Activated CD4-positive, alpha-beta T cell treated with anti-CD3 and anti-CD28 coated beads for 1 hour (primary cell): ENCODE measurements at places on chromosomes 2 and 18.

DNA sequence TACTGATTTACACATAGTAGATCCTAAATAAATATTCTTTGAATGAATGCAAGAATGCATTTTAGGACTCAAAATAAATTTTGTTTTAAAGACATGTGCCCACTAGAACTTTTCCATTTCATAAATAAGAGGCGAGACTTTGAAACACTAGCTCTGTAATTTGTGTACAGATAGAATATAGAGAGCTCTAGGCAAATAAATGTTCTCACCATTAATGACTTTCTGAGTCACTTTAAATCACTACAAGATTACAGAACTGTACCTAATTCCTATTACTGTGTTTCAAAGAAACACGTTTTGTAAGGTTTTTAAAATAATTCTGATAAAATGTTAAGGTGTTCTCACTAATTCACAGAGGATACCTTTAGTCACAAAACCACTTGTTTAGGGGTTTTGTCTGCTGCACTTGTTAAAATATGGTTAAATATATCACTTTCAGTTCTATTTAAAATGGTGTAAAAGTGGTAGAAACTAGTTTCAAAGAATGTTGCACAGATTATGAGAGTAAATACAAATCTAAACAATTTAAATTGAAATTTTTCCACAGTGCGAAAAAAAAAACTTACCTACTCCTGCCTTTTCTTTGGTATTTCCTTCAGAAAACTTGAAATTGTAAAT lies 158.7 kb upstream of the ZC3H15 start:
- no peak for DNase-seq

DNA sequence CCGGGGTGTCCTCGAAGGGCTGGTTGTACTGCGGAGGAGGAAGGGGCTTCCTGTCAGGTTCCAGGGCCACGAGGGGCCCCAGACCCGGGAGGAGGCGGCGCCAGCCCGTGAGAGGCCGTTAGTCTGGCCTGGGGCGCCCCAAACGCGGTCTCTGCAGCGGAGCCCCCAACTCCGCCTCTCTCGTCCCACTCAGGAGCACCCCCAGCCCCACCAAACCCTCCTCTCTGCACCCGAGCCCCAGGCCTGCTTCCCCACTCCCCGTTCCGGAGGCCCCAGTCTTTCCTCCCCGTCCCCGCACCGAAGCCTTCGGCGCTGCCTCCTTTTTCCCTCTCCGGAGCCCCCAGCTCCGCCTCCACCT lies 473 bp downstream of the HJURP start:
- DNase-seq, result no peak

GRCh38 chr2:225573603-225574002 lies 174.1 kb downstream of the NYAP2 start:
- no peak for DNase-seq

GRCh38 chr18:50034029-50034428 lies 160.9 kb downstream of the MYO5B start:
- DNase-seq, result no peak

DNA sequence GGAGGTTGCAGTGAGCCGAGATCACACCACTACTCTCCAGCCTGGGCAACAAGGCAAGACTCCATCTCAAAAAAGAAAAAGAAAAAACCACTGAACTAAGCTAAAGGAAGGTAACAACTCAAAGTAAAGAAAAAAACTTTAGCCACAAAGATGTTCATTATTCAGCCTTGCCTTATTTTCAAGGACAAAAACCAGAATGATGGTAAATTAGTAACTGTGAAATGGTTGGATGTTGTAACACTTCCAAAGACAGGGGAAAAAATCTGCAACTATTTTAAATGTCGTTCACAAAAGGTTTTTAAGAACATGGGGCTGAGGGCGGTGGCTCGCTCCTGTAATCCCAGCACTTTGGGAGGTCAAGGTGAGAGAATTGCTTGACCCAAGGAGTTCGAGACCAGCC lies 10.1 kb downstream of the ADAM17 start:
- no peak for DNase-seq

- DNase-seq, result no peak
Observed at GRCh38 chr2:130729322-130730299, 741 bp downstream of the GPR148 start.

GRCh38 chr18:12839526-12840196 lies 44.4 kb downstream of the PTPN2 start:
- DNase-seq, result no peak

- DNase-seq, result no peak
Observed at GRCh38 chr18:12329125-12329698, 21.2 kb downstream of the TUBB6 start.

GRCh38 chr2:126739141-126739540 lies 83.2 kb downstream of the GYPC start:
- no peak for DNase-seq

DNA sequence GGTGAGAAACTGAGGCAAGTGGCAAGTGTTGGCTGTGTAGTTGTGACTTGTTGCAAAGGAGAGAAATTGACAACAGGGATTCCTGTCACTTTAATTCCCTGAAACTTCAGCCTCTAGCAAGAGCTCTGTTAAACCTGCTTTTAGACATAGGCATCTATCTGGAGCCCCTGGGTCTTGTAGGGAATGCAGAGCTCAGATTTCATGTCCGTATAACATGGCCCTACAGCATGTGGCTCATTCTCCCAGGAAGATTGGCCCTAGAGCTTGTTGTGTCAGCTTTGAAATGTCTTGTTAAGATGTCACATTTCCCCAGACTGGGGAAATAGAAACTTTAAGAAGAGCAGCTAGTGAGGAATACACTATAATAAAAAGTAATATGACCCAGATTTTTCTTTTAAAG lies 115.8 kb downstream of the POLE4 start:
- no peak for DNase-seq

- no peak for DNase-seq
Observed at GRCh38 chr18:36811430-36811829, 17.4 kb downstream of the TPGS2 start.

- no peak for DNase-seq
Observed at GRCh38 chr2:71481111-71481510, 27.8 kb downstream of the DYSF start.

GRCh38 chr2:202377207-202377761 lies 1.2 kb downstream of the BMPR2 start:
- DNase-seq, result no peak

- DNase-seq, result no peak
Observed at GRCh38 chr2:166458674-166459073, 35.4 kb downstream of the SCN7A start.

GRCh38 chr2:54100772-54101171 lies 14.6 kb upstream of the ACYP2 start:
- no peak for DNase-seq

GRCh38 chr2:69168950-69169654 lies 156.1 kb downstream of the ANTXR1 start:
- DNase-seq, result no peak

DNA sequence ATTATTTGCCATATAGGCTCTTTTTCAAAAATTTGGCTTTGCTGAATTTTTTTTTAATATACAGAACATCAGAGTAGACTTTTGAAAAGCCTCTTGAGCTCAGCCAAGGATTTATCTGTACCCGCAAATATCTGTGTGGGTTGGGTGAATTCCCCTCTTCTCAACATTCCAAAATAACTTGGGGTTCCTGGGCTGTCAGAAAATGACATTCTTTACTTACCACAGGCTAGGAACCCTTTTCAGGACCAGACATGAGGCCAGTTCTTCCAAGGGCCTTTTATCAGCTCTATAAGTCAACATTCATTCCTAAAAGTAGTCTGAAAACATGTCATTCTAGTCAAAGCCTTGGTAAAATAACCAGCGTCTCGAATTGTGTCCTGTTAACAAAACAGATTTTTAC lies 28.8 kb upstream of the FEZ2 start:
- no peak for DNase-seq

- DNase-seq, result no peak
Observed at GRCh38 chr2:117071556-117072102, 742.9 kb upstream of the DDX18 start.

DNA sequence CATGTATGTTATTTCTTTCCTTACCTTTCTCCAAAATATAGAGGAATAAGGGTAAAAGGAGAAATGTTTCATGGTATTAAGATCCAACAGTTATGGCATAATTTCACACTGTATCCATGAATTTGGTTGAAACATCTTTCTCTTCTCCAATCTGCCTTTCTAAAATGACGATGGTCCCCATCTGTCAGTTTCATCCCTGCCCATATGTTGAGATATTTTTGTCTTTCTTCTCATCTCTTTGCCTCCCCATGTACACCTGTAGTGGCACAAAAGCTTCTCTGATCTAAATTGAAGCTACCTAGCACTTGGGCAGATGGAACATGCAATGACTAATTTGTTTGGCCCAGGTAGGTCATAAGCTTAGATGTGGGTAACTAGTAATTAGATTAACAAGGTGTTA lies 90.7 kb upstream of the LRRTM1 start:
- no peak for DNase-seq
